Left renal pelvis (tissue), 4 donors: ENCODE measurements at places on chromosomes 1 and 21.

DNA sequence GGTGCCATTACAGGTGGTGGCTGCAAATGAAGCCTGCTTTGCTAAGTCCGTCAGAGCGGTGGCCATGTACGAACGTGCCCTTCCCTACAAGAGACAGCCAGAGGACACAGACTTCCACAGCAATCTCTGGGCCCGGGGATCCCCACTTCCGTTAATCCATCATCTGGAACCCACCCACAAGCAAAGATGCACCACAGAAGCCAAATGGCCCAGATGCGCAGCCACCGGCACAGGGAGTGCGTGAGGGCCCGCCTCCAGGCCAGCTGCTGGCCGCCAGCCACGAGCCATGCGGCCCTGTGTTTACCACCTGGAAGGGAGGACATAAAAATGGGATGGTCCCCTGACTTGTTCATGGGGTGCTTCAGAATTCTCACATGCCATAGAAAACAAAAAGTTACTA lies 22.1 kb downstream of the MRAP start:
- DNase-seq: no peak

DNA sequence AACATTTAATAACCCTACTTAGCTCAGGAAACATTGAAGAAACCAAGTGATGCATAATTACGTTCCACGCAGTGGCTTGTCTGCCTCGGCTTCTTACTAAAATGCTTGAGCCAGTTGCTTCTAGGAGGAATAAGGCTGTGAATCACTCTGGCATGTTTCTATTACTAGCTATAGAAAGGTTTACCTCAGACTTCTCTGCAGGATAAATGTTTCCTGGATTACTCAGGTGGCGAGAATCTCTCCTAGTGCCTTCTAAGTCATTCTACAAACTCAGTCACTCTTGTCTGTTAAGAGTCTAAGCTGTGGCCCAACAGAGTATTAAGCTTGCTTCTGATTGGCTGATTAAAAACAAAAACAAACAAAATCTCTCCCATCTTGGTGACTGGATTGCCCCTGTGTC lies 92.0 kb upstream of the RALGPS2 start:
- DNase-seq: no peak

DNA sequence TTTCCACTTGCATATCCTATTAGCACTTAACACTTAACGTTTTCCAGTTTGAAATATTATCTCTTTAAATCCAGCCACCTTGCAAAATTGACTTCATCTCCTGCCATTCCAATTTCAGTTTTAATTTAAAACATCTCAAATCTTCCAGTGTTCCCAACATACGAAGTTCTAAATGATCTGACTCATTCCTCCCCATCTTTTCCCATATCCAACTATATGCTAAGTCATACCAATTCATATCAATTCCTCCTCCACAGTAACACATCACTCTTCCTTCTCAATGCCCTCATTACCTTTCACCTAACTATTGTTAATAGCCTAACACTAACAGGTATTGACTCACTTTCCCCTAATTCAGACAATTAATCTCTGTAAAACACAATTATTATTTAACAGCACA lies 2.8 kb downstream of the PSMA5 start:
- DNase-seq: no peak

GRCh38 chr1:186899577-186899976 lies 70.8 kb downstream of the PLA2G4A start:
- no peak for DNase-seq

- DNase-seq: no peak
Observed at GRCh38 chr1:222263791-222264190, 284.1 kb downstream of the HHIPL2 start.

- no peak for DNase-seq
Observed at GRCh38 chr1:96334236-96334557, 387.4 kb upstream of the PTBP2 start.

GRCh38 chr1:228152097-228152917 lies 2.6 kb downstream of the GJC2 start:
- no peak for DNase-seq

DNA sequence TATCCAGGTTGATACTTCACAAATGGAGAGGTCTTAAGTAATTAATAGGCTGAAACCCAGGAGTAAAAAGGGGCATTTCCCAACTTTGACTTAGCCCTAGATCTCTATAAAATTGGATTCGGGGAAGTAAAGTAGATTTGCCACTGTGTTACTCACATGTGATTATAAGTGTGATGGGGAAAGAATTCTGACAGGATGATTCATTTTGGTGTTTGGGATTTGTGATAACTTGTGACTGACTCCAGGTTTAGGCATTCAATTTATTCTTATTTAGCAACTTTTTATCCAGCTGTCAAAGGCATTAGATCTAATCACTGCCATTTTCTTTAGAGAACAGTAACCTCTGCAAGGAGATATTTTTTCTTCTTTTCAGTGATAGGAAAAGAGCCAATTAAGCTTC lies 175.5 kb downstream of the ASTN1 start:
- DNase-seq: no peak
